ENCODE measurements at places on chromosomes 1 and 21.

- DNase-seq: no peak
Measured at GRCh38 chr21:45739218-45740087, 95.9 kb downstream of the PCBP3 start.

GRCh38 chr1:54977533-54978297 lies 2.7 kb upstream of the TMEM61 start:
- DNase-seq: no peak

DNA sequence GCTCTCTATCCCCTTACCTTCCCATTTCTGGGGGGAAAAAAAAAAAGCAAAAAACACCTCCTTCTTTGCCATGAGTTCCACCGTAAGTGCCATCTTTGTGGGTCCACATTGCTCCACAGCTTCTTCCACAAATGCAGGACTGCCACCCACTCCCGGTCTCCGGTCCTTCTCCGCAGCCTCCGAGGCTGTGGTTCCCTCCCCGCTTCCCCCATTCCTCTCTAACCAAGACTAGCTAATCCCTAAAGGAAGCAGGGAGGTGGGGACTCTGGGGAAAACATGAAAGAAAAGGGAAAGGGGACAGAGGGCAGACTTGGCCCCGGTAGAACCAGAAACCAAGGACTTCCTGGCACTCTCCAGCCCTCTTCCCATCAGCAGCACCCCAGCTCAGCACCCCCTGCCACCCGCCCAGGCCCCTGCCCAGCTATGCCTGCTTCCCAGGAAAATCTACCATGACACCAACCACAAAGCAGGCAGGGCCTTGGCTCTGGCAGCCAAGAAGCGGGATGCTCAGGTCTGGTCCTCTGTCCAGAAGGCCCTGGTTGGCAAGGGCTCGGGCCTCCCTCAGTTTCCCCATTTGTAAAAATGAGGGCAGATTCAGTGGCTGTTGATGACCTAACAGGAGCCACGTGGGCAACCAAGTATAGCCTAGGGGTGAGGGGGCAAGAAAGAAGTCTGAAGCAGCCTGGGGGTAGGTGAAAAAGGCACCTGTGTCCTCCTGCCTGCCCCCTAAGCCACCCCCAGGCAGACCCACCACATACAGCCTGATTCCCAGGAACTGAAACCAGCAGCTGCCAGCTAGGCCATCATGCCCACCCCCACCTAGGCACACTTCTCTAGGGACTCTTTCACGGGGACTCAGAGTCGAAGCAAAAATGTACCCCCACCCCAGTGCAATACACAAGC lies 2.5 kb downstream of the EPHA2 start:
- no peak for DNase-seq

- no peak for DNase-seq
Measured at GRCh38 chr1:61498342-61498741, 226.6 kb downstream of the TM2D1 start.
